ENCODE measurements at places on chromosomes 7 and 10.

GRCh38 chr7:137951700-137952425 is 50.0 kb downstream of the CREB3L2 start:
- DNase-seq, result no peak

- no peak for DNase-seq
Observed at GRCh38 chr7:94908323-94909178, 1.2 kb downstream of the PPP1R9A start.

GRCh38 chr10:71257319-71257997 is 45.1 kb downstream of the UNC5B start:
- DNase-seq, result no peak

GRCh38 chr10:21497177-21497807 is 28.2 kb downstream of the SKIDA1 start:
- DNase-seq, result peak; percentile 63

DNA sequence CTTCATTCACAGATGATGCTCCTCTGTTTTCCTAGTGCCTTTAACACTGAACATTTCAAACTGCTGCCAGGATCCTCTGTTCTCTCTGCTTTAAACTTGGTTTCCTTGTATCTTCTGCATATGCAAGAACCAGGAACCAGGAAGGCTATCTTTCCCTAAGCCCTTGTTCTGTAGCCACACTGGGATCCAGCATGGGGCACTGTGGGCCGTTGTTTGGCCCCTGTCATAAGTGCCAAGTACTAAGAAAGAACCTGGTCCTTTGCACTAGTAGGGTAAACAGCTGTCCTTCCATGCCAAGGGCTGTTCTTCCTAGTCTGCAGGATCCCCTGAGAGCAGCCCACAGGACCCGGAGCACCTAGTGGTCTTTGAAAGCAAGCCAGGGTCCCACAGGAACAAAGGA is 49.0 kb upstream of the TRIM8 start:
- DNase-seq, result no peak

- no peak for DNase-seq
Observed at GRCh38 chr10:94997741-94998174, 59.3 kb downstream of the CYP2C9 start.

GRCh38 chr10:129846991-129847391 is 117.1 kb downstream of the EBF3 start:
- DNase-seq, result no peak

GRCh38 chr10:127578259-127578960 is 29.3 kb downstream of the NPS start:
- no peak for DNase-seq

- DNase-seq, result no peak
Observed at GRCh38 chr10:51716981-51717380, 17.6 kb upstream of the CSTF2T start.

- no peak for DNase-seq
Observed at GRCh38 chr10:129110780-129111179, 356.3 kb upstream of the MGMT start.

- no peak for DNase-seq
Observed at GRCh38 chr7:16357921-16358320, 63.4 kb downstream of the CRPPA start.

- no peak for DNase-seq
Observed at GRCh38 chr7:17275749-17276671, 22.4 kb upstream of the AHR start.

DNA sequence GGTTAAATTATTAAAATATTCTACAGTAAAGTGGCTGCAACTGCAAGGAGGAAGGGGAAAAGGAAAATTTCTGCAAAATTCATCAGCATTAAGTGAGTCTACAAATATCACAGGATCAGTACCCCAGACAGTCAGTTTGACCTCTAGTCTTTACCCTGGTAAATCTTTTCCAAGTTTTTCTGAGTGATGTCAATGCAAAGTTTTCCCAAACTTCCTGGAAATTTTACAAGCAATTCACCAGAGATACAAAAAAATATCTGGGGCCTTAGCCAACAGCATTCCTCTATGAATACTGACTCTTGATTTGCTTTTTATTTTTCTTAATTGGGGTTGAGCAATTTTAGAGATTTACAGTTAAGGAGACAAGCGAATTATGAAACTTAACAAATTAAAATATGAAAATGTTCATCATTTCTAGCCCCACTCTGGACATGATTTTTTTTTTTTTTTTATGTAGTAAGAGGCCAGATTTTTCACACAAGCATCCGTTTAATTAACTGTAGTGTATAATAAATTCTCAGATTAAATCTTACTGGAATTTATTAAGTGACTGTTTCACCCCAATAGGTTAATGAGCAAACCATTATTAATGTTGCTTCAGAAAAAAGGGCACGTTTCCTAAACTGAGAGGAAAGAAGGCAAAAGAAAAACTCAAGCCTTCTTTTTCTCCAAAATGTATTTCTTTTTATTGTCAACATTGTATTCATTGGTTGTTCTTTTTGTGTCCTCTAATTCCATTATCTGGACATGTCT is 539.5 kb upstream of the FZD8 start:
- DNase-seq, result no peak

- DNase-seq, result no peak
Observed at GRCh38 chr7:127683776-127684681, 32.0 kb downstream of the SND1 start.

- DNase-seq, result no peak
Observed at GRCh38 chr7:44162785-44163395, 21.8 kb upstream of the MYL7 start.

DNA sequence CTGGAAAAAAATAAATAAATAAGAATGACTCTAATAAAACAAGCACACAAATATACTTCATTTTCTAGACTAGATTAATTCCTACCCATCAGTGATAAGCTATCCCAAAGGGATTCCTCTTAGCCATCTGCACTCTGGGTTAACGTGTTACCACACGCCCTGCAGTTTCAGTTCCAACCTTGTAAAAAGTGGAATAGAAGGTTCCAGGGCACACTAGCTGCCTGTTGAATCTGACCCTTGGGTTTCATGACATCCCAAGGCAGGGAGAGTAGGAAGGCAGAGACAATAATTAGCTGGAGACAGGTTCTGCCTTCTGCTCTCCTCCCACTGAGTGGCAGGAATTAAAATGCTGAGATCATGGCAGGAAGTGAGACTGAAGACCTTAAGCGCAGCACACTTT is 33.5 kb downstream of the SLC37A3 start:
- no peak for DNase-seq

- DNase-seq, result no peak
Observed at GRCh38 chr10:74610299-74610698, 216.1 kb upstream of the KAT6B start.

- DNase-seq, result no peak
Observed at GRCh38 chr10:31683682-31684081, 244.9 kb downstream of the ARHGAP12 start.

GRCh38 chr10:97332591-97333350 is 1.8 kb downstream of the FRAT2 start:
- peak; percentile 48 for DNase-seq

DNA sequence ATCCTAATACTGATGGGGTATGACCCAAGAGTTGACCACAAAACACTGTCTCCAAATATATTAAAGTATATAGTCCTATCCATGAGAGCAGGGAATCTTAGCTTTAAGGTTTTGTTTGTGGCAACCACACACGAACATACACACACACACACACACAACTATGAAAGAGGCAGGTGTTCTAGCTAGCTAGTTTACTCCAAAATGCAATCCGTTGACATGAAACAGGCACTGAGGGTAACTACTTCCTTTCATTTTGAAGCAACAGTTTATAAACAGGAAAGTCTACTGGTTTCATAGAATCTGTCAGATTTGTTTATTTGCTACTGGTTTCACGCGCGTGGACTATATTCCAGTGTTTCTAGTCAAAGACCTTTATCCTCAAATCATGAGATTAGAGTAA is 14.8 kb downstream of the HTR5A start:
- no peak for DNase-seq

DNA sequence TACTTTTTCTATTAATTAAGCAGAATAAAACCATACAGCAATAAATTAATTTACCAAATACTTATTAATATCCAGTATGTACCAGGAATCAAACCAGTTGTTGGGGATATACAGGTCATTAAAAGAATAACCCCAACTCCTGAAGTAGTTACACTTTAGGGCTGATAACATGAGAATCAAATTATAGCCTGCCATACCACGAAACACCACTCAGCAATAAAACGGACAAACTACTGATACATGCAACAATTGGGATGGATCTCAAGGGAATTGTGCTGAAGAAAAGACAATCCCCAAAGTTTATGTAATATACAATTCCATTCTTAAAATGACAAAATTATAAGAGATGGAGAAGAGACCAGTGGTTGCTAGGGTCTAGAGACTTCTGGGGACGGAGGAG is 22.7 kb downstream of the MCMBP start:
- DNase-seq, result no peak

DNA sequence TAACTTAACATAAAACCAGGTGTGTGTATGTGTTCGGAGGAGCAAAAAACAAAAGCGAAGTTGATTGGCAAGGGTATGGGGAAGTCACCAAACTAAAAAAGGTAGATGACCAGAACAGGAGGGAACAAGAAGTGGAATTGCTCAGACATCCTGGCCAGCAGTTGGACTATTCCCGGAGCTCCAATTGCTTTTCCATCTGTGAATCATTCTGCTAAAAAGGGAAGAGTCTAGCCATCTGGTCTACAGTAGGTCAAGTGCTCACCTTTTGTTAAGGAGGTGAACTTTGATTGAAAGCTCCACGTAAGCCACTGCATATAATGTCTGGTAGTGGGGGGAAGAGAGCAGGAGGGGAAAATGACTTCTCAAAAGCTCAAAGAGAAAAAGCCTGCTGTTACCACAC is 50.0 kb upstream of the BET1 start:
- DNase-seq, result no peak

DNA sequence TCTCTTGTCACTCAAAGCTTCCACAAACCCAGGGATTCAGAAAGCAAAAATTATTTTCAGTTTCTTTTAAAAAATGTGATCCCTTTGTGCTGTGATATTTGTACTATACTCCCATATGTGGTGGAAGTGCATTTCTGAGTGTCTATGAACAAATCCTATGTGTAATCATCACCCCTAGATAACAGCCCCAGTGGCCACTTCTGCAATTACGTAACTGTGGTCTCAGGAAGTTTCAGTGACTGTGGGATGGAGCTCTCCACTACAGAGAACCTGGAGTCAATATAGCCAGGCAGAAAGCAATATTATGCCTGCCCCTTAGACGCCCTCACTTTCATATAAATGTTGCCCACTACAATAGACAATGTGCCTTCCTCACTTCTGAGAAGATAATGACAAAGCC is 1101.7 kb upstream of the GHITM start:
- no peak for DNase-seq

DNA sequence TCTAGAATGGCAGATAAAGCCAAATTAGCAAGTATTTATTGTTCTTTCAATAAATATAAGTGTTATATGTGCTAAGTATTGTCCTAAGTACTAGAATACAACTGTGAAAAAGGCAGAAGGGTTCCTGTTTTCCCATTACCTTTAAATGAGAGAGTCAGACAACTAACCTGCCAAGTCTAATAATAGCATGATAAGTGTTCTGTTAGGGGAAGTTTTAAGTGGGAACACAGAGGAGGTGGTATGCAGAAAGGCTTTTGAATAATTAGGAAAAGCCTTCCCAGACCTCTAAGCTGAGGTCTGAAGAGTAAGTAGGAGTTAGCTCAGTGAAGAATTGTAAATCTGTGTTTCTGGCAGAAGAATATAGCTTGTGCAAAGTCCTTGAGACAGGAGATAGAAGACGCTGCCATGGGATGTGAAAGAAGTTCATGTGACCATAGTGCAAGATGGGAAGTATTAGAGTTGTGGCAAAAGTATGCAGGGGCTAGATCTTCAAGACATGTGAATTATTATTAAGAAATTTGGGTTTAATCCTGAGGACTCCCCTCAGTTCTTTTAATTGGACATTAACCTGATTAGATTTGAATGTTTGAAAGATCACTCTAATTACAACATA is 12.5 kb downstream of the SHOC2 start:
- no peak for DNase-seq

- peak; percentile 18 for DNase-seq
Observed at GRCh38 chr7:143279186-143280098, 5.3 kb upstream of the TMEM139 start.

DNA sequence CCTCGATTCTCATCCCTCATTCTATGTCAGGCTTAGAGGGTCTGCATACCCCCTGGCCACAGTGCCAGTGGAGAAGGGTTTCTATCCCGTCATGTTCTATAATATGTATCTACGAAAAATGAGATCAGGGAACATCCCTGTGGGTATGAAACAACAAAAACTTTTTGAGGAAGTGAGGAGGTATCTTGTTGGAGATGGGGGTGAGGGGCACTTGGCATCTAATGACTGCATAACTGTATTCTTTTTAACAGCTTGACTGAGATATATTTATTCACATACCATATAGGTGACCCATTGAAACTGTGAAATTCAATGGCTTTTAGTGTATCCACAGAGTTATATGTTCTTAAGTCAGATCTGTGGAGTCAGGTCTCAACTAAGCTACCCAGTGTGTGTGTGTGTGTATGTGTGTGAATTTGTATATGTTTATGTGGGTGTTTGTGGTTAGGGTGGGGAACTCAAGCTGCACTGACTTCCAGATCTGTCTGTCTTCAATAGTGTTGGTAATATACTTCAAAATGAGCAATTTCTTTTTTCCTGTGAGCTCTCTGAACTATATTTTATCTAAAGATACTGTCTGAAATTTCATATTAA is 528.9 kb downstream of the CNTNAP2 start:
- no peak for DNase-seq

DNA sequence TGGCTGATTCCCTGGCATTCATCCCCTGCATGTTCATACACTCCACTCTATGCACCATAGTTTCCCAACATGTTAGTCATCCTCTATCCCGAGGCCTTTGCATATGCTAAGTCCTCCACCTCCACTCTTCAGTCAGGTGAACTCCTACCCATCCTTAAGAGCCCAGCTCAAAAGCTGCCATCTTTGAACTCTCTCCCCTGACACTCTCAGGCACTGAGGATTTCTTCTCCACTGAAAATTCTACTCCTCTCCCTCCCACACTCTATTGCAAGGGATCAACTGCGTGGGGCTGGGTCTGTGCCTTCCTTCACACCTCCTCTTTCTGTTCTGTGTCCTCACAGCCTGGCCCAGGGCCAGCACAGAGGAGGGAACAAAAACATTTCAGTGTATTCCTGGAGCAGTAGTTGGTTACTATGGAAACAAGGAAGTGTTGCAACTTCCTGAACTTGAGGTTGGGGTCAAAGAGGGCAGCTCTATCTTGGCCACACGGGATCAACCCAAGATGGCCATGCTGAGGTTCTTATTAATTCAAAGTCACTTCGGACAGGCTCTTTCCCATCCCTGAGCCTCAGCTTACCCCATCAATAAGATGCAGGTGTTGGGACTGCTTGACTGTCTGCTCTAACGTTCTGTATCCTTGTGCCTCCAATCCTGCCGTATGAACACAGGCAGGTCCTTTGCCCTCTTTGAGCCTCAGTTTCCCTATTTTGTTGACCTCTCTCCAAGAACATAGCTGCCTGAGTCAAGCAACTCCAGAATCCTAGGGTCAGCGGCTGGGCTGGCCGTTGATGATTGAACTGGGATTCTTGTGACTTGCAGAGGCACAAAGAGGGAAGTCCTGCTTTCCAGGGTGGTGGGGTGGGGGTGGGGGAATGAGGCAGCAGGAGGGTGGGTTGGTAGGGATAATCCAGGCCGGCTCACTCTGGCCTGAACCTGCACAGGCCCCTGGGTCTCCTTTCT is 15.5 kb downstream of the ZMIZ1 start:
- DNase-seq, result peak; percentile 60

Data from erythroblast (primary cell).